Esophagus muscularis mucosa (tissue), 4 donors: ENCODE measurements at places on chromosomes 6 and 20.
A peak's percentile ranks its signal among the peaks of the same experiment; 100 is the strongest.

DNA sequence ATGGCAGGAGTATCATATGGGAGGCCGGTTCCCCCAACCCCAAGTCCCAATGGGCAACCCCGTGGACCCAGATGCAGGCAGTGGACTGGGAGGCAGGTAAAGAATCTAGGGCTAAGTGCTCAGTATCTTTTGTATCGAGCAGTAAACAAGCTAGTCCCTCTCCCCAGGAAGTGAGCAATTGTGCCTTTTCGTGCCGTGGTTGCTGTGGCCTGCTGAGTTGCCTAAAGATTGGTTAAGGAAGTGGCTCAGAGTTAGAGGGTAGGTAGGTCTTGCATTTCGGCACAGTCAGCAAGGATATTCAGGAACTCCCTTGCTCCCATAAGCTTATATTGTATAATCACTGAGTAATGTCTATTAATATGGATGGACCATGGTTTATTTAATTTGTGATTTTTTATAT lies 1.3 kb upstream of the DNAH8 start:
- DNase-seq, result no peak

DNA sequence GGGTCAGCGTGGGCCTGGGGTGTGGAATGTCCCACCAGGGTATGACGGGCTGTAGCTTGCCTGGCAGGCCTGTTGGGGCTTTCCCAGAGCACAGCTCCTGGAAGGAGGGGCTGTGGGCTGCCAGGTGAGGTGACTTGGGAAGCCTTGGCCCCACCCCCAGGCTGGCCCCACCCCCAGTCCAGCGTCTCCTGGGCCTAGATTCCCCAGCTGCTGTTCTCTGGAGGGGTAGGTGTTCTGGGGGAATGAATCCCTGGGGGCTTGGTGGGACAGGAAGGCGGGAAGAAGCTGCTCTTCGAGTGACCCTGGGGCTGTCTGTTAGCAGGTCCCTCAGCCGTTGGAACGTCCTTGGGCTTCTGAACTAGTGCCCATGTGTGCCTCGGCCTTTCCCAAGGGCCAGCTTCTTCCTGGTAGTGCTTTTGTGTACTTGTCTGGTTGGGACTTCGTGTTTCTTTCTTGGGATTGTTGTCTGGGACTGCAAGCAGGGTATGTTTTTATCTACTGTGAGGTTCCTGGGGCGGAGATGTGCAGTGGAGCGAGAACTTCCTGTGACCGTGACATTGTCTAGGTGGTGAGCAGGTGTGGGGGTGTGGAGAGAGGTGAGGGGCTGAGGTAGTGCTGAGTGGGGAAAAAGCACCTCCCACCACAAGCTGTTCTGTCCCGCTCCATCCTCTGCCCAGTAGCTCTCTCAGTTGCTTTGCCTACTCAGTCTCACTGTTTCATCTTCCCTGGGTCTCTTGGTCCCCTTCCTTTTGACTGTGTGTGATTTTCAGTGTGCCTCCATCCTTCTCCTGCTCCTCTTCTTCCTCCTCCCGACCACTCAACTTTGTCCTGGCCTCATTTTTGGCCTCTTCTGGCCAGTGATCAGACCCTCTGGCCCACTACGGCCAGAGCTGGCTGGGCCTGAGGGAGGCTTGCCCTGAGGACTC lies 1.3 kb upstream of the DDR1 start:
- DNase-seq, result no peak

DNA sequence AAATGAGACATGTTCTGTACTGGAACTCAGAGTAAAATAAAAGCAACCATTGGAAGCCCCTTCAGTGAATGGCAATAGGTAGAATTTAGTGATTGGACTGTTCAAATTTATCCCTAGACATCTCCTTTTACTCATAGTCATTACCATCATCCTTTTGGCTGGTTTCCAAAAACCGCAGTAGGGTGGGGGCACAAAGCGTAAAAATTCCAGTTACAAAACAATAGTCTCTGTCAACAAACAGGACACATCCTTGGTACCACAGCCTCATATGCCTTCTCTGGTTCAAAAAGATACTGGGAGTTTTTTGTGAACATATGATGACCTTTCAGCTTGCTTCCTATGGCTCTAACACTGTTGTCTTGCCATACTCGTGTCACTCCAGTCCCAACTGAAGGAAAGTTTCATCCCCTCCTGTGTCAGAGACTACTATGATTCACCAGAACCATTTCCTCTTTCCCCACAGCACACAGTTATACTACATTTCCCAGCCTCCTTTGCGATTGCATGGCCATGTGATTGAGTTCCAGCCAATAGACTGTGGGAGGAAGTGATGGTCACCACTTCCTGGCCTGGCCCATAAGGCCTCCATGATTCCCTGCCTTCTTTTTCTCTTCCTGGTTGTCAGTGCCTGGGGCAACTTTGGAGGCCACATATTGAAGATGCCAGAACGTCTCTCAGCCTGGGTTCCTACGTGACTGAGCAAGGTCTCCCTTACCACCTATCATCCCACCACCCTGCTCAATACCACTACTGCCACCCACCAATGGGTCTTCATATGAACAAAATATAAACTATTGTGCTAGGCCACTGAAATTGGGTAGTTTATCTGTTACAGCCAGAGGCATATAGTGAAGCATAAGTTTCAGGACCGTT lies 162.4 kb downstream of the ID4 start:
- DNase-seq, result peak; percentile 88

DNA sequence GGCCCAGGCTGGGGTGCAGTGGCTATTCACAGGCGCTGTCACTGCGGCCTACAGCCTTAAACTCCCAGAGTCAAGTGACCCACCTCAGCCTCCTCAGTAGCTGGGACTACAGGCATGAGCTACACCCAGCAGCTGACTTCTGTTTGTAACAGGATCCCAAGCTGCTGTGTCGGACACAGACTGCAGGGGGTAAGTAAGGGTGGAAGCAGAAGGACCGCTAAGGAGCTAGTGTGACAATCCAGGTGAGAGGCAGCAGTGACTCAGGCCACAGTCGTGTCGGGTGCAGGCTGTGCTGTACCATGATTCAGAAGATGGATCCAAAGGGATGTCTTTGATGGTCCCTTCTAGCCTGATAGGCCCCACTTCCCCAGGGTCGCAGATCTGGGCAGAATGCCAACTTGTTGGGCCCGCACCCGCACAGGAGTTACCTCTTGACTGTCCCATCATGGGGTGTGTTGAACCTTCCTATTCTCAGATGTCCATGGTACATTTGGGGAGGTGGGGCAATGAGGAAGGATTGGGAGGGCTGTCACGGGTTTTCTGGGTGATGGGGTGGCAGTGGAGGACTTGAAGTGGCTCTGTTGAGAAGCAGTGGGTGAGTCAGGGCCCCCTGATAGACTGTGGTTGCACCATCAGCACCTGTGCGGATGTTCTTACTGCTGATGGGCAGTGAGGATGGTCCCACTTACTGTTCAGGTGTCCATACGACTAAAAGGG lies 25.3 kb downstream of the AAR2 start:
- DNase-seq, result no peak

DNA sequence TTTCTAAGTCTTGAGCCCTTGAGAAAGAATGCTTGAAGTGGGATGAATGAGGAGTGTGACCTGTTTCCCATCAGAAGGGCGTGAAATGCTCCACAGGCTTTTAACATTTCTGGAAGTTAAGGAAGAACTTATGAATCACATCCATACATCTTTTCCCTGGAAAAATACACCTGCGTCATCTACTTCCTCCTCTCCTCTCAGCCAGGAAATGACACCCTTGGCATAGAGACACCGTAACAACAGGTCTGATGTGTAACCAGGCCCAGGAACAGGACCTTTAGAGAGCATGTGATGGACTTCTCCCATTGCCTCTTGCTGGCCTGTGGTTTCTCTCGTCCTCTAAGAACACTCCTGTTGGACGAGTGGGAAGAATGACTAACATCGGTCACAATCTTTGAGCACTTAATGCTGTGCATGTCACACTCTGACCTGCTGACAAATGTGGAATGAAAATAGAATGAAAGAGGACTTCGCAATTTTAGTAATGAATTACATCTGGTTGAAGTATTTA lies 28.5 kb upstream of the CITED2 start:
- DNase-seq, result peak; percentile 91

- no peak for DNase-seq
Observed at GRCh38 chr6:141244366-141244765, 888.4 kb upstream of the GJE1 start.

DNA sequence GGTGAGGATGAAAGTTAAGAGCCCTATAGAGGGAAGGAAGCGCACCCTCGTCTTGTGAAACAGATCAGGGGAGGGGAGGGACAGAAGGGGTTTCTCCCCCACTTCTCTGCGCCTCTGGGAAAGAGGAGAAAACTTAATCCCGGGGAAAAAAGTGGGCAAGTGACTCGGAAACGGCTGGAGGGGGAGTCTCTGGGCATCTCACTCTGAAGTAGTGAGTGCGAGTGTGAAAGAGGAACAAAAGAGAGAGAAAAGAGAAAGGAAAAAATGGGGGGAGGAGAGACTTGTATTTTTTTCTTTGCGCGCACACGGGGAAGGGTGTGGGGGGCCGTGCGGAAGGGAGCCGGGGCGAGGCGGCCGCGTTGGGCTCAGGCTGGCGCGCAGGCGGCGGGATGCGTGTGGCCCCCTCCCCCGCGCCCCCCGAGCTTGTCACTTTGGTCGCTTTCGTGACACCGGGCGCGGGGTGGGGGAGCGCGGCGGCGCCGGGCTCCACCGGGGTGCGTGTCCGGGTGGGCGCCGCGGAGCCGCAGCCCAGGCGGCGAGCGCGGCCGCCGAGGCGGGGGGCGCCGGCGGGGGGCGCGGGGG lies 454 bp downstream of the L3MBTL3 start:
- DNase-seq, result no peak

DNA sequence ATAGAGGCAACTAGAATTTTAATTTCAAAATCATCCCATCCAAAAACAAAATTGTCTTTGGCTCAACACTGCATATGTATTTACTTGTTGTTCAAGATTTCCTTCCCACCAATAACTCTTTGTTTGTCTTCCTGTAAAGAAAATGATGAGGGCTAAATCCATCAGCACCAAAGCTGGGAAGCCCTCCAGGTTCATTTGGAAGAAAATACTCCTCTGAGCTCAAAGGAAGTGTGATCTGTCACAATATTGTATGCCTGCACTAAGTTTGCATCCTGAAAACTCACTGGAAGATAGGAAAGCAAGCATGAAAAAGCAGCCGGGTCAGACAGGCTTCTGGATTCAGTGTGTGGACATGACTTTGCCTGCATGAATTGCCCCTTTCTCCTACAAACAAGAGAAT lies 28.7 kb upstream of the OPRM1 start:
- no peak for DNase-seq
